SK-MEL-5 (cell line): ENCODE measurements at places on chromosomes 11 and 22. TPM values are rescaled to one million over a fixed set of nuclear protein-coding genes. Genes with fewer than 3 reads are reported as not detected.
A peak's percentile ranks its signal among the peaks of the same experiment; 100 is the strongest.

- DNase-seq: no peak
Observed at GRCh38 chr11:37552284-37552683, 954.2 kb upstream of the RAG2 start.

DNA sequence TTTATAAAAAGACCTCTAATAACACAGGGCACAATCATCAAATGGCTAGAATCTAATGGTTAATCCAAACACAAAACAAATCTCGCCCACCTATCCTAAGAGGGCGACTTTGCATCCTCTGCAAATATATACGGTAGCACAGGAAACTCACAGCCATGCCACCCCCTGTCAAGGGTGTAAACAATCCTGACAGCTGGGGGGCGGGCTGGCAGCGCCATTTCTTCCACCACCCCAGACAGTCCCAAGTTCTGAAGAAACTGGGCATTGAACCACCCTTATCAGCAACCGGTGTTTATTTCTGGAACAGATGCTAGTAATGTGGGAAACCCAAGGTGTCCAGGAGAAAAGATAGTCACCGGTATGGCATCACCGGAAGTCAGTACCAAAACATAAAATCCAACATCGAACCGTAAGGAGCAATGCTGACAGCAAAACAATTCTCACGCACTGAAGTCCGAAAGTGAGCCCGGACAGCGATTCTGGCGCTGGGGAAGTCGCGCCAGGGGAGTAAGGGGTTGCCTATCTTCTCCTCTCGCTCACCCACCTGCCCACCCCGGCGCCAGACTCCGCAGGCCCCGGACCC is 825 bp downstream of the FBXO3 start:
- peak; percentile 7 for DNase-seq

GRCh38 chr11:102719620-102720277 is 5.0 kb downstream of the MMP8 start:
- no peak for DNase-seq

- DNase-seq: peak; percentile 60
Observed at GRCh38 chr11:78586452-78587046, 11.9 kb upstream of the NARS2 start.

DNA sequence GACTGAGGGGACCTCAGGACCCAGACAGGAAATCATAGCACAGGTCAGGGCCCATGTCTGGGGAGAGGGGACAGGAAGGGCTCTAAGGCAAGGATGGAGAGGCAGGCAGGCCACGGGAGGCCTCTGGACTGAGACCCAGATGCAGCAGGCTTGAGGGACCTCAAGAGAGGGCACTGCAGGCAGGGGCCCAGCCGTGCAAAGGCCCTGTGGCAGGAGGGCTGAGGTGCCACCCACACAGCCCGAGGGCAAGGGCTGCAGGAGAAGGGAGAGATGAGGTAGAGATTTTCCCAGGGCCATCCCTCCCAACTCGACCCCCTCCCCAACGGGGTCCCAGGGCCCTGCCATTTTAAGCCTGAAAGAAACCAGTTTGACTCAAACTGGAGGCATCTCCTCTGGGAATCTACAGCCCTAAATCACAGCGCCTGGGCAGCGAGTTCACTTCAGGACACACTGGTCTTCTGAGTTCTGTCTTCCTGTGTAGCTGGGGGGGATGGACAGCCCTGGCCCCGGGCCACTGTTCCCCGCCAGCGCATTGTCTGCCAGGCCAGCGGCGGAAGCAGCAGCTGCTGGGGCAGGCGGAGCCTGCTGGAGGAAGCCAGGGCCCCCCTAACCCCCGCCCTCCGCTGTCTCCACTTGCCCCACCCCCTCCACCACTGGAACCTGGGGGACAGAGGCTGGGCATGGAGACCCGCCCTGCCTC is 20.3 kb upstream of the WNT7B start:
- DNase-seq: peak; percentile 30

DNA sequence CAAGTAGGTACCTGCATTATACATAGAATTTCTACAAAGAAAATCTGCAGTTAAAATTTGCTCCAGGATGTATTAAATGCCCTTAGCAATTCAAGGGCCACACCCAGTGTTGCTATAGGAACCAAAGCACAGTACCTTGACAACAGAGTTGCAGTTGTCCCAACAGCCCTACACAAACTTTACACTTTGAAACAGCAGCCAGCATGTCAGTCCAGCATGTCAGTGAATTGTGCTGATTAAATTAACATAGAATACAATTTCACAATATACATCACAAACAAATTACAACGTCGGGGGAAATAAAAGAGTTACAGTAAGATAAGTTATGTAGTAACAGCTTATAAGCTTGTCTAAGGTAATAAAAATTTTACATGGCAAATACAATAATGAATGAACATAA is 389.2 kb downstream of the SOX6 start:
- peak; percentile 29 for DNase-seq

GRCh38 chr11:133787379-133788141 is 57.8 kb downstream of the SPATA19 start:
- peak; percentile 34 for DNase-seq

DNA sequence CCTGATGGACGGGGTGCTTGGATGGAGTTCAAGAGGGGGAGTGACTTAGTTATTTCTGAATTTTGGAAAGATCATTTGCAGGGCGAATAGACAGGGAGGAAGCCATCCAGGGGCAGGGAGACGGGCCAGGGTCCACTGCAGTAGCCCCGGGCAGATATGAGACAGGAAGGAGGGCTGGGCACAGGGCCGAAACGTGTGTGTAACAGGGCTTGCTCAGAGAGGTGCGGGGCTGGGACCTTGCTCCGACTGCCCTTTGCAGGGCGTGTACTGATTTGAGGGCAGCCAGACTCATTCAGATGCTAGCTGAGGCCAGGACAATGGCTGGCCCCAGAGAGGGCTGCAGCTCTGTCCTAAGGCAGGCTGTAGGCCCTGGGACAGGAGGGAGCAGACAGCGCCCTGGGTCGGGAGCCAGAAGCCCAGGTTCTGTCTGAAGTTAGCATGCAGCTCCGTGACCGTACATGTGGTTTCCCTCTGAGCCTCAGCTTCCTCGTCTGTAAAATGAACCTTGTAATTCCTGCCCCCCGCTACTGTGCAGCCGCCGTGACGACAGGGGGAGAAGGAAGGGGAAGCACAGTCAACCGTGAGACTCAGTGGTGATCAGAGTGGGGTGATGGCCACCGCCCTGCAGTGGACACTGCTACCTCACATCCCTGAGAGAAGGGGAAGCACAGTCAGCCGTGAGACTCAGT is 103.4 kb downstream of the PHF21B start:
- DNase-seq: no peak

DNA sequence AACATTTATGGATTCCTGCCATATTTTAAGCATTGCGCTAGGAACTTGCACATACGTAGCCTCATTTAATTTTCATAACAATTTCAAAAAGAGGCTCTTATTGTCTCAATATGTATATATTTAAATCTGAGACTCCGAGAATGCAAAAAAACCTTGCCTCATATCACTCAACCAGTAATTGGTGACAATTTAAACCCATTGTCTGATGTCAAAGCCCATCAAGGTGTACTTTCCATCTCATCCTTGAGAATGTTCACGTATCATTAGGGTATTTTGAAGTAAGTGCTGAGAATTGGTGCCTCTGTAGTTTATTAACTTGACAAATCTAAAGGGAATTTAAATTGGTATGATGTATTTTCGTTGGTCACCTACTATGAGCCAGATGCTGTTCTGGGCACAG is 136.5 kb downstream of the FAM76B start:
- DNase-seq: no peak

DNA sequence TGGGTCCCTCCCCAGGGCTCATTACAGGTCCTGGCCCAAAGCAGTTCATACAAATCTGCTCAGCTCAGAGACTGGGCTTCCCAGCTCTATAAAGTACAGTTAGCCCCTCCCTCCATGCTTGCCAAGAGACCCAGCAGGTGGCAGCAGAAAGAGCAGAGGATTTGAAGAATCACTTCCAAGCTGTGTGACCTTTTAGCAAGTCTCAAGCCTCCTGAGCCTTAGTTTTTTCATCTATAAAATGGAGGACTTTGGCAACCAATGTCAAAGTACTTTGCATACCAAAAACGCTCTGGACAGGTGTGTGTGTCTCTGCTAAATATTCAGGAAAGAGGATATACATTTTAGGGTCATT is 26.6 kb downstream of the RELT start:
- peak; percentile 63 for DNase-seq

DNA sequence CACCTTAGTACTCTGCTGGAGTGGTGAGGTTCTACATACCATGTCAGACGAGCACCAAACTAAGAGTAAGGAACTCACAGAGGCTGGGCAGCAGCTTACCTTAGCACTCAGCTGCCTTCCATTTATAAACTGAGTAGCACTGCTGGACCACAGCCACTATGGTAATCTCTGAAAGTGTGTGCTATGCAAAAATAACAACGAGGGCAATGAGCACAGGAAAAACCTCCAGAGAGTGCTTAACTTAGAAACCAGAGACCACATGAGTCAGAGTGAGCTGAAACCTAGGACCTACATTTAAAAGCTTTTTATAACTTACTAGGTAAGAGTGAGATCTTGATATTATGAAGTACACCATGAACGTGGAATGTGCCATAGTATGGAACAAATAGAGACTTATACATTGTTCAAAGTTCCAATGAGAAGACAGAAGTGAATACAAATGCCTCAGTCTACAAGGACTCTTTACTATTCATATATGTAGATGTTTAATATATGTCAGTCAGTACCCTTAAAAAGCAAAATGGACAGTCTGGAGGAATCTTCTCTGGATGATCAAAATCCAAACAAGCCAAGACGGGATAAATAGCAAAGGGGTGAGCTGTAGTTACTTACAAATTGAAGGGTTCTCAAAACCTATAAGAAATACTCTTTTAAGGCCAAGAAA is 17.2 kb upstream of the CD59 start:
- DNase-seq: no peak

DNA sequence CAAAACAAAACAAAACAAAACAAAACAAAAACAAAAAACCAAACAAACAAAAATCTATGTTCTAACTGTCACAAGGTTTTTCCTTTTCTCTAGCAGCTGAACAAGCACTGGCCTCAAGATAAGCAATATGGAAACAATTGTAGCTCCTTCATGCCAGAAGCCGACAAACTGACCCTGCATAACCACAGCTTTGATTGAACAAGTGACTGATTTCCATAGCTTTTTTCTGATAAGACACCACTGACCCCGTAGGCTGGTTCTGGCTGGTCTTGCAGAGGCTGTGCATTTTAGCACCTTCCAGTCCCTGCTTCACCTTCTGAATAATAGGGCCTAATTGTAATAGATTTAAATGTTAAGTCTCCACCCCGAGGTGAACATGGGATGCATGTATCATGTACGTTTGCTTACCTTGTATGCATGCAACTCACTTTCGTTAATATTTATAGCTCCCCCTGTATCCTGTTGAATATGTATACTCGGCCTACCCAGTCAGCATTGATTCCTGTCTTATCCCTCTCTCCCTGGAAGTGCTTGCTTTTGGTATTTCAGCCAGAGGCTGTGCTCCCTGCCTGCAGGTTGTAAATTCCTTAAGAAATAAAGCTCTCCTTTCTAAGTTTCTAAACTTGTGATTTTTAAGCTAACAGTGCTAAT is 49.6 kb downstream of the CNTF start:
- no peak for DNase-seq

- DNase-seq: no peak
Observed at GRCh38 chr22:39431216-39431801, 25.5 kb upstream of the MGAT3 start.

DNA sequence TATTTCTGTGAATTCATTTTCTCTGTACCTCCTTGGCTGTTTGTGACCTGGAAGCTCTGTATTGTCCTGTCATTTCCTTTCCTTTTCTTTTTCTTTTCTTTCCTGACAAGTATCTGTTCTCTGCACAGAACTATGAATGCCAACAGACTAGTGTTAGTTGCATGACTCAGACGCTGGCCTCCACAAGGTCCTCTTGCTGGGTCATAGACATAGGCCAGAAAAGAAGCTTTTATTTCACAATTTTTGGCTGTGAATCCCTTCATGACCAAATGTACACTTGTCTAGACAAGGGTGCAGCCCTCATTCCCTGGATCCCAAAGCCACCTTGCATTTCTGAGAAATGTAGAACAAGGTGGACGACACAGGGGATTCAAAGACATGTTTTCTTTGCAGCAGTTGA is 104.1 kb upstream of the MTNR1B start:
- no peak for DNase-seq

- no peak for DNase-seq
Observed at GRCh38 chr11:15127341-15127740, 12.6 kb downstream of the INSC start.

- DNase-seq: no peak
Observed at GRCh38 chr22:39722032-39722325, 151.4 kb downstream of the CACNA1I start.

DNA sequence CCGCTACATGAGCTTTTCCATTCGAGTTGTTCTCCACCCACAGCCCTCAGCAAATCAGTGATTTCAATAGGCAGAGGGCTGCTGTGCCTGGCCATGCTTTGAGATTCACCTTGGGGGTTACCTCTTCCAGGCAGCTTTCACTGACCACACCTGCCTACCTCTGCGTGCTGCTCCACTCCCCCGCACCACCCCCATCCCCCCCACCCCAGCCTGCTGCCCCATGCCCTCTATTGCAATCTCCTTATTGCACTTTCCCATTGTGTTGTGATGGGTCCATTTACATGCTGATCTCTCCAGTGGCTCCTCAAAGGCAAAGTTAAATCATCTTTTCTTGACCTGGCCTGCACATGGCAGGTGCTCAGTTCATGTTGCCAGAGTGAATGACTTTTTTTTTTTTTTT is 18.0 kb upstream of the POLA2 start:
- no peak for DNase-seq

- no peak for DNase-seq
Observed at GRCh38 chr11:21723678-21724077, 469.2 kb upstream of the ANO5 start.

DNA sequence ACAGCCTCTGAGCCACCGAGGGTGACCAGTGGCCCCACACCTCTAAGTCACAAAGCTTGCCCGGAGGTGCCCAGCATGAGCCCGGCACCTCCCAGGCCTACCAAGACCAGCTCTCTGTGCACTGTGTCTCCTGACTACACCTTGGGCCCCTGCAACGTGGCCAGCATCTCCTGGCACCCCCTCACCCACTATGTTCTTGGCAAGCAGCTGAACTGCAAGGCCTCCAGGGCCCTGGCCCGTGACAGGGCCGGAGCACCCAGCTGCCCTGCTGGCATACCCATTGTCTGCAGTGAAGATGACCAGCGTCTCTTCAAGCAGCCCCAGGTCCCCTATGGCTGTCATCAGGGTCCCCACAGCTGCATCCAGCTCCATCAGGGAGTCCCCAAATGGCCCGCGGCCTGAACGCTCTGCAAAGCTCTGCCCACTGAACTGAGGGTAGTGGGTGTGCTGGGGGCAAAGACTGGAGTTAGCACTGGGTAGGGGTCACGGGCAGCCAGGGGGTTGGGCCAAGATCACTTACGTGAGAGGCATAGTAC is 1.6 kb downstream of the ARSA start:
- no peak for DNase-seq

DNA sequence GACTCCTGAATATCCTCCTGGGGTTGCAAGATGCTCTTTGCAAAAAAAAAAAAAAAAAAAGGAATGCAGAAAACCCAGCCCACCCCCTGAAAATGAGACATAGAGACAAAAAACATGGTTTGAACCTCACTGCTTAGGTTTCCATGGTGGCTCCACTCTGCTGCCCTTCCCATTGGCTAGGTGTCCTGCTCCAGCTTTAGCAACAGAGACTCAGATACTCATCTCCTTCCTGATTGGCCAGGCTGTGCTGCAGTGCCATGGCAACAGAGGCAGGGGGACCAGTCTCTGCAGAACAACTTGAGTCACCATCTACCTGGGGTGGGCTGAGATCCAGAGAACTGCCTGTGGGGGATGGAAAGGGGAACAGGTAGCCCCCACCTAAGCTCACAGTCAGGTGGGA is 17.4 kb upstream of the YWHAH start:
- DNase-seq: peak; percentile 80

RAPSN gene
- not detected in 2 replicates for total RNA-seq

TEAD1 gene
- total RNA-seq: 55.0 and 68.3 TPM in 2 replicates

GGT5 gene
- total RNA-seq: 0.13 TPM in 1 of 2 replicates, not detected in the other

C1QTNF4 gene
- total RNA-seq: not detected in 2 replicates

DGAT2 gene
- total RNA-seq: 3.9 and 4.1 TPM in 2 replicates

TRIM51G gene
- 0.11 TPM in 1 of 2 replicates, not detected in the other for total RNA-seq
